Naive thymus-derived CD8-positive, alpha-beta T cell (primary cell): ENCODE measurements at places on chromosomes 6 and 20. TPM values are rescaled to one million over a fixed set of nuclear protein-coding genes. Genes with fewer than 3 reads are reported as not detected.

GRCh38 chr6:68756454-68757375 is 121.6 kb downstream of the ADGRB3 start:
- H3K4me1 ChIP-seq, result no peaks in the 10 kb centered on the region
- no peaks in the 10 kb centered on the region for H3K27me3 ChIP-seq
- no peak overlapping the region for H3K4me3 ChIP-seq
- no peaks in the 10 kb centered on the region for H3K36me3 ChIP-seq
- H3K27ac ChIP-seq, result no peak overlapping the region
- no peak for DNase-seq

- peaks cover 29% of the 10 kb centered on the region for H3K36me3 ChIP-seq
- no peak for DNase-seq
- H3K27ac ChIP-seq, result peak overlapping the region; percentile 43
- no peak overlapping the region for H3K4me3 ChIP-seq
- H3K4me1 ChIP-seq, result peaks cover 15% of the 10 kb centered on the region
- H3K27me3 ChIP-seq, result no peaks in the 10 kb centered on the region
Observed at GRCh38 chr6:108872575-108872974, 24.4 kb downstream of the ARMC2 start.

GRCh38 chr6:127690588-127690987 is 113.6 kb downstream of the C6orf58 start:
- H3K27ac ChIP-seq, result no peak overlapping the region
- no peak for DNase-seq
- no peaks in the 10 kb centered on the region for H3K27me3 ChIP-seq
- H3K4me3 ChIP-seq, result no peak overlapping the region

DNA sequence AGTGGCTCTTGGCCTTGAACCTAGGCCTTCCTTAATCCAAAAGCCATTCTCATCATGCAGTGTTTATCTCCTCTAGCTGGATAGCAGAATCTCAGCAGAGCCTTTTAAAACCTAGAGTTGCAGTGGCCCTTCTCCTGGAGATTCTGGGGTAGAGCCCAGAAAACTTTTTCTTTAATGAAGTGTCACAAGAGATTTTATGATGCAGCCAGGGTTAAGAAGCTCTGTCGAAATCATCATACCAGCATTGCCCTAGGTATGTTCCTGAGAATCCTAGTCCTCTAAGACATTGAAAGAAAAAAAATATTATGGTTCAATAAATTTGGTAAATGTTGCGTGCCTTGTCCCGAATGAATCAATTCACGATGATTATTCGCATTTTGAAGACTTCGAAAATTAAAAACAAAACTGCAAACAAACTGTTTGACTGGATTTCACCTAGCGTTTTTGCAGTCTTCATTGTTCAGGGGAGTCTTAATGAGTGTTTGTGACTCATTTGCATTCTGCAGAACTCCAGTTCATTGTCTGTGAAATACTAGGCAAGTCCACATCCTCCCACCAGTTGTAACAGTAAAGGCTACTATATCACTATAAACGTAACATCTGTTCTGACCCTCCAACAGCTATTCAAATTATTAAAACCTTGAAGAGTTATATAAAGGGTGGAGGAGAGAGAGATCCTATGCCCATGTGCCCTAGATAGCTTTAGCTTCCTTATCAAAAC is 198.6 kb downstream of the UST start:
- no peaks in the 10 kb centered on the region for H3K4me1 ChIP-seq
- H3K27ac ChIP-seq, result no peak overlapping the region
- H3K27me3 ChIP-seq, result no peaks in the 10 kb centered on the region
- no peak overlapping the region for H3K4me3 ChIP-seq
- H3K36me3 ChIP-seq, result no peaks in the 10 kb centered on the region

DNA sequence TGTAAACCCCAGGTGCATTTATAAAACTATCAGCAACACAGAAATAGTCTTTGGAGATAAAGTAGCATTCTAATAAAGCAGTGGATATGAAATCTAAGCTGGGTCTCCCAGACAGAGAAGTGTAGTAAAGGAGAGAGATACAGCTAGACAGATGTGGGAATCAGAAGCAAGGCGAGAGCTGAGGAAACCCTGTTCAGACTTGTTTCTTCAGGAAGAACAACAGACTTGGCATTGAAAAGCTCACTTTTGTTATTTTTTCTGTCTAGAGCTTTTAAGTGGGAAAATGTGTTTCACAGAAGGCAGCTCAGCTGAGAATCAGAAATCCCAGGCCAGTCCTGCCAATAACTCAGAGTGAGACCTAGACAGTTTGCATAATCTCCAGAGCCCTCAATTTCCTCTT is 52.9 kb downstream of the SLC35B3 start:
- H3K36me3 ChIP-seq, result no peaks in the 10 kb centered on the region
- no peaks in the 10 kb centered on the region for H3K4me1 ChIP-seq
- H3K27ac ChIP-seq, result no peak overlapping the region
- no peak overlapping the region for H3K4me3 ChIP-seq

GRCh38 chr6:109397020-109397419 is 14.8 kb upstream of the CD164 start:
- no peaks in the 10 kb centered on the region for H3K36me3 ChIP-seq
- no peak overlapping the region for H3K27ac ChIP-seq
- H3K4me1 ChIP-seq, result no peaks in the 10 kb centered on the region

SLC23A2 gene
- 19.8 TPM for total RNA-seq

WFDC10B gene
- total RNA-seq, result not detected

PAK5 gene
- total RNA-seq, result not detected
